ENCODE measurements at places on chromosomes 13 and 19.

DNA sequence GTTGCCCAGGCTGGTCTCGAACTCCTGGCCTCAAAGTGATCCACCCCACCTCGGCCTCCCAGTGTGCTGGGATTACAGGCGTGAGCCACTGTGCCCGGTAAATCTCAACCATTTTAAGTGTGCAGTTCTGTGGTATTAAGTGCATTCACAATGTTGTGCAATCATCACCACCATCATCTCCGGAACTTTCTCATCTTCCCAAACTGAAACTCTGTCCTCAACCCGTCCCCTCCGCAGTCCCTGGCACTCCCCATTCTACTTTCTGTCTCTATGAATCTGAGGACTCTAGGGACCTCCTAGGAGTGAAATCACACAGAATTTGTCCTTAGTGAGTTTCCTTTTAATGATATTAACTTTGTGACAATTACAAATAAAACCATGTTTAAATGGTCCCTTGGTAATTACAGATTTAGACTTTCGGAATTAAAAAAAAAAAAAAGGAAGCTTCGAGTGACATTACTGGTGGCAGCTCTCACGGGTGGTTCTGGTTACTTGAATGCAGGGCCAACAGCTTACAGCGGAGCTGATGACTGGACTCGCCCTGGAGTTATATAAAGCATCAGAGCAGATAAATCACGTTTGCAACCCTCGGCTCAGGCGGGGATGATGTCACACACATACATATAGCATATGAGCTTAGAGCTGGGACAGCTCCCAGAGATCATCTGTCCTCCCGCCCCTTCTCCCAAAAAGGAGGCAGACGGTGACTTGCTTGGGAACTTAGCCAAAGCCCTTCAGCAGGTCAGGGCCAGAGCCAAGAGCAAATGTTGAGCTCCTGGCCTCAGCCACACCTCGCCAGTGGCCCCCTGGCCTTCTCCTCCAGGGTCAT, 89.8 kb downstream of the ZNF557 start:
- DNase-seq, result no peak

DNA sequence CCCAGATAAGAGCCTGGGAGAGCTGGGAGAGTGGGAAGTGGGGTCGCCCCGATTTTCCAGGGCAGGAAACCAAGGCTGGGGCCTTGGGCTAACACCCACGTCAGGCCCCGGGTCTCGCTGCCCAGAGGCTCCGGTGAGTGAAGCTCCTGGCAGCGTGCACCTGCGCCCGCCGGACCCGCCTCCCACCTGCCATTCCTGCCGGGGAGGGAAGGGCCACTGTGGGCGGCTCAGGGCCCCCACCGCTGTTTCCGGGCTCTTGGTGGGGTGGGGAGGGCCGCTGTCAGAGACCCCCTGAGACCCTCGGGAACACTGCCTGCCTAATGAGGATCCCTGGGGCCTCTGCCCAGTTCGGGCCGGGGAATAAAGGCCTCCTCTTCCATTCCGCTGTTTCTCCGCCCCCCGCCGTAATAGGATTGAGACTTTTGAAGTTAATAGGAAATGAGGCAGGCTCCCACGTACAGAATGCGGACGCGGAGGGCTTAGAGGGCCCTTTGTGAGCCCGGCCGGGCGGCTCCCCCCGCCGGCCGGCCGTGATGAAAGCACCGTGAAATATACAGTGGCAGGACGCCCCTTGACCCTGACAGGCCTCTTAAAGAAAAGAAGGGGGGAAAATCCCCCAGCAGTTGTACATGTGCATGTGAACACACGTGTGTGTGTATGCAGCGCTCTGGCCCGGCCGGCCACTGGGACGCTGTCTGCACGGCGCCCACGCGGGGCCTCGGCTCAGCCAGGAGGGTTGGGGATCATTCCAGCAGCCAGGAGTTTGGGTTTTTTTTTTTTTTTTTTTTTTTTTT, 33.2 kb downstream of the EFNA2 start:
- DNase-seq, result no peak

- DNase-seq, result no peak
Measured at GRCh38 chr13:112818698-112819045, 128.8 kb downstream of the ATP11A start.

DNA sequence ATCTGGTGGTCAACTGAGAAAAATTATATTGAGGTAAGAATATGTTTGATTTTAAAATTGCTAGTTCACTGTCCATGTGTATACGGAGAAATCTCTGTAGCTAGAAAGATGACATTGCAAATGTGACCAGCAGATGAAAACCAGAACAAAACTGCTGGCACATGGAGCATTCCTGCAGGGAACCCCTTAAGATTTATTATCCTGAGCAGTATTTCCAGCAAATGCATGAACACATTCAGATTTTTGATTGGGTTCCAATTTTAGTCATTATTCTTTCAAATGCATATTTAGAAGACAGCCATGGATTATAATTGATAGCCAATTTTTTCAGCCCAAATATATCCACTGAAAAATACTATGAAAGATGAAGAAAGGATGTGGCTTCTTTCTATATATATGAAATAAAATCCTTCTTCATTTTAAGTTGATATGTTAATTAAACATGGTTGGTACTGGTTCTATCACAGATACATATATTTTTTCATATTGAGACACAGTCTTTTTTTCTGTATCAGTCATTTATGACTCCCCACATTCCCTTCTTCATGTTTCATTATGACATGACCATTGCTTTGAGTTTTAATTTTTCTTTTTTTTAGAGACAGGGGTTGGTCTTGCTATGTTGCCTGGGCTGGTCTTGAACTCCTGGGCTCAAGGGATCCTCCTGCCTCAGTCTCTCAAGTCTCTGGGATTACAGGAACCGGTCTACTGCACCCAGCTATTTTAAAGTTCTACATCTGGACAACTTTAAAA, 376.5 kb downstream of the KLF12 start:
- DNase-seq, result no peak

- no peak for DNase-seq
Measured at GRCh38 chr19:34918190-34918589, 8.5 kb upstream of the ZNF30 start.

DNA sequence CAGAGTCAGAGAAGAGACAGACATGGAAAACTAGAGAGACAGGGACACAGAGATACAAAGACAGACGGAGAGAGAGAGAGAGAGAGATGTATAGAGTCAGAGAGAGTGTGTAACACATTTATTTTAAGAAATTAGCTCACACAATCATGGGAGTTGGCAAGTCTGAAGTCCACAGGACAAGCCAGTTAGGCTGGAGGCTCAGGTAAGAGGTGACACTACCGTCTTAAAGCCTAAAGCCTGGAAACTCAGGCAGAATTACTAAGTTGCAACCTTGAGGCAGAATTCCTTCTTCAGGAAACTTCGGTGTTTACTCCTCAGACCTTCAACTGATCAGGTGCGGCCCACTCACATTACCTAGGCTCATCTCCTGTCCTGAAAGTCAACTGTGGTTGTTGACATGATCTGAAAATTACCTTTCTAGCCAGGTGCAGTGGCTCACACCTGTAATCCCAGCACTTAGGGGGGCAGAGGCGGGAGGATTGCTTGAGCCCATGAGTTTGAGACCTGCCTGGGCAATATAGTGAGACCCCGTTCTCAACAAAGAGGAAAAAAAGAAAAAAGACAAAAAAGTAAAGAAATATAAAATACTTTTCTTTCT, 2.8 kb upstream of the TNFSF14 start:
- DNase-seq, result no peak

GRCh38 chr13:45138282-45138681, 18.0 kb downstream of the GTF2F2 start:
- no peak for DNase-seq

- DNase-seq, result no peak
Measured at GRCh38 chr13:94503851-94504250, 24.4 kb upstream of the DCT start.

DNA sequence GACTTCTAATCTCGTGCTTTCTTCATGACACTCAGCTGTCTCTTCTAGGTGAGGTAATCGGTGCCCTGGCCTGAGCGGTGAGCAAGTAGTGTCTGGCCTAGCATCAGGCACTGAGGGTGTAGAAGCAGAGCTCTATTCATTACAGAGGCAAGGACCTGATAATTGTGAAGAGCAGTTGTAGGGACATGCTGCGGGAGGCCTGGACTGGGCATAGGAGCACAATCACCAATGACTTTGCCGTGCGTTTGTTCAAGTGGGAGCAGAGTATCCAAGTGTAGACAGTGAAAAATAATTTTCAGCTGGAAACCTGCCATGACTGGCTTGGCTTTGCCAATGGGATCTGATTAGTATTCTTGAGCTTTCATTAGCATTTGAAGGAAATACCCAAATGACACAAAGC, 32.1 kb upstream of the DCLK1 start:
- no peak for DNase-seq

DNA sequence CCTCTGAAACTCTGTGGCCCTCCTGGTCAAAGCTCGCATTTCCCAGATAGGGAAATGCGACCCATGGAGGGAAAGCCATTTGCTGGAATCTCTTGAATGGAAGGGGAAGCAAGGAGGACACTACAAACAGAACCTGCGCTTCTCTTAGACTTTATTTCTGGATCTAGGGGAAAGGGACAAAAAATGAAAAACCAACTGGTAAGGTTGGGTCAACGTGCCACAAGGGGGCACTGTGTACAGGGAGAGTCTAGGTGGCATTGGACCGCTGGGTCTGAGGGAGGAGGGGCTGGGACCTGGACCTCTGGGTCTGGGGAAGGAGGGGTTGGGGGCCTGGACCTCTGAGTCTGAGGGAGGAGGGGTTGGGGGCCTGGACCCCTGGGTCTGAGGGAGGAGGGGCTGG, 5.0 kb downstream of the KLK4 start:
- DNase-seq, result no peak
